ENCODE measurements at places on chromosomes 5 and 9. TPM values are rescaled to one million over a fixed set of nuclear protein-coding genes. Genes with fewer than 3 reads are reported as not detected.

DMRTA1 gene
- 4.3 TPM for total RNA-seq

CSF1R gene
- 0.88 TPM for total RNA-seq

DNA sequence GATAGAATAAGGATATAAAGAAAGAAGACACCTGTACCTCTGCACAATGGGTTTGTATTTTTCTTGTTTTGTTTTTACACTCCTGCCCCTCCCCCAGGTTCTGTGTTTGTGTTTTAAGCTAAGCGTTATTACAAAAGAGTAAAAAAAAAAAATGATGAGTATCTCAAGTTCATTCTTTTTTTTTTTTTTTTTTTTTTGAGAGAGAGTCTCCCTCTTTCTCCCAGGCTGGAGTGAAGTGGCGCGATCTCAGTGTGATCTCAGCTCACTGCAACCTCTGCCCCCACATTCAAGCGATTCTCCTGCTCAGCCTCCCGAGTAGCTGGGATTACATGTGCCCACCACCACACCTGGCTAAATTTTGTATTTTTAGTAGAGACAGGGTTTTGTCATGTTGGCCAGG, 29.4 kb upstream of the RAI14 start:
- no peak for DNase-seq

DNA sequence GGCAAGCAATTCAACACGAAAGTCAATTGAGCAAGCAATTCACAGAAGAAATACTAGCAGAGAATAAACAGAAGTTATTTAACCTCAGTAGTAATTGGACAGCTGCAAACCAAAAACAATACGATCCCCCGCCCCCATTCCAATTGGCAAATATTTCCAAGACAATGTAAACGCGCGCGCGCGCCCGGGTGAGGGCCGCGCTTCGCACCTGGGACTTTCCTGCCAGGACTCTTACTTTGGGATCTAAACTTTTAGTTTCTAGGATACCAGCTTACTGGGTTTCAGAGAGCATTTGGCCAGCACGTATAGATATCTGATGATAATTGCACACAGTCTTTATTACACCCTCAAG, 8.6 kb downstream of the RUFY1 start:
- no peak for DNase-seq

DNA sequence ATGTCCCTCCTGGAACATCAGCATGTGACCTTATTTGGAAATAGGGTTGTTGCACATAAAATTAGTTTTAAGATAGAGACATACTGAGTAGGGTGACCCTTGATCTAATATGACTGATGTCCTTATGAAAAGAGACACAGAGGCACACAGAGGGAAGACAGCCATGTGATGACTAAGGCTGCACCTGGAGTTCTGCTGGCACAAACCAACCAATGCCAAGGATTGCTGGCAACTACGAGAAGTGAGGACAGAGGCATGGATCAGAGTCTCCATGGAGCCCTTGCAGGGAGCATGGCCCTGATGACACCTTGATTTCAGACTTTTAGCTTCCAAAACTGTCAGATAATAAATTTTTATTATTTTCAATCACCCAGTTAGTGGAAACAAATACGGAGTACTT, 101.9 kb downstream of the FBXL7 start:
- DNase-seq: no peak

DNA sequence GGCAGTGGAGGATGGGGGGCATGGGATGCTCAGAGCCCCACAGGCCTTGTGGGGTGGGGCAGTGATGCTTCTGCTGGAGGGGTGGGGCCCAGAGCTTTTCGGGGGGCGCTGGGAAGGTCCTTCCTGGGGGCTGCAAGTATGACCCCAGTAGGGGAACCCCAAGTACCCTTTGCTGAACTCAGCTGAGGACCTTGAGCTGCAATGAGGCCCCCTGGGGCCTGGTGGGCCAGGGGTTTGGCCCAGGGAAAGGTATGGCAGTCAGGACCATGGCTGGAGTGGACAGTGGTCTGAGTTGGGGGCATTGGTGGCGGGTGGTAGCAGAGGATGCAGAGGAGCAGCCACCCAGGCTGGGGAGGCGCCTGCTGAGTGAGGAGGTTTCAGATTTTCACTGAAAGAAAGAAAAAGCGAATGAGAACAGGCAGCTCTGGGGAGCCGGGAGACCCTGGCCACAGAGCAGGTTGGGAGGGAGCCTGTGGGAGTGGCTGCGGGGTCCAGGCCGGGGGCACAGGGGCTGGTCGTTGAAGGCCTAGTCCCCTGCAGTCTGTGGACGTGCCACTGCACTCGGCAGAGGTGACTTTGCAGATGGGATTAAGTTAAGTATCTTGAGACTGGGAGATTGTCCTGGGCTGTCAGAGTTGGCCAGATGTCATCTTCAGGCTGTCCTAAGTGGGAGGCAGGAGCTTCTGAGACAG, 19.2 kb downstream of the WNK2 start:
- DNase-seq: peak; percentile 83

LURAP1L gene
- 88.3 TPM for total RNA-seq

GRCh38 chr9:110876929-110877328, 161.3 kb downstream of the LPAR1 start:
- DNase-seq: no peak

GRCh38 chr5:153399595-153399994, 90.9 kb upstream of the GRIA1 start:
- no peak for DNase-seq

DNA sequence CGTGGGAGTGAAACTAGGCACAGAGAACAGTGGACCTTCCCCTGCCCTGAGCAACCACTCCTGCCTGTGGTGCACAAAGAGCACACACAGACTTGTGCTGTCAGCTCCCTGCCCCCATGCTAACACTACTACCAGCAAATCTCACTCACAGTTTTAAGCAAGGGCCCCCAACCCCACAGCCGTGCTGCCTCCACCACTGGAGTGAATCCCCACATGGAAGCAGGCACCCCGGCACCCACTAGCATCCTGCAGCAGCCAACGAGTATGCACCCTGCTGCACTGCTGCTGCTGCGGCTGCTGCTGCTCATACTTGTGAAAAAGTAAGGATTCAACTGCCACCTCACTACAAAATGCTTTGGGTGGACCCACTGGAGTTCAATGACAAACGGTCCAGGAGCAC, 435.5 kb downstream of the SLCO4C1 start:
- DNase-seq: no peak

- DNase-seq: no peak
Observed at GRCh38 chr5:124996764-124997077, 250.3 kb upstream of the ZNF608 start.

- no peak for DNase-seq
Observed at GRCh38 chr9:97568461-97569275, 64.5 kb downstream of the TSTD2 start.

- no peak for DNase-seq
Observed at GRCh38 chr9:137902646-137903045, 25.1 kb downstream of the CACNA1B start.

HRCT1 gene
- 1.8 TPM for total RNA-seq

DNA sequence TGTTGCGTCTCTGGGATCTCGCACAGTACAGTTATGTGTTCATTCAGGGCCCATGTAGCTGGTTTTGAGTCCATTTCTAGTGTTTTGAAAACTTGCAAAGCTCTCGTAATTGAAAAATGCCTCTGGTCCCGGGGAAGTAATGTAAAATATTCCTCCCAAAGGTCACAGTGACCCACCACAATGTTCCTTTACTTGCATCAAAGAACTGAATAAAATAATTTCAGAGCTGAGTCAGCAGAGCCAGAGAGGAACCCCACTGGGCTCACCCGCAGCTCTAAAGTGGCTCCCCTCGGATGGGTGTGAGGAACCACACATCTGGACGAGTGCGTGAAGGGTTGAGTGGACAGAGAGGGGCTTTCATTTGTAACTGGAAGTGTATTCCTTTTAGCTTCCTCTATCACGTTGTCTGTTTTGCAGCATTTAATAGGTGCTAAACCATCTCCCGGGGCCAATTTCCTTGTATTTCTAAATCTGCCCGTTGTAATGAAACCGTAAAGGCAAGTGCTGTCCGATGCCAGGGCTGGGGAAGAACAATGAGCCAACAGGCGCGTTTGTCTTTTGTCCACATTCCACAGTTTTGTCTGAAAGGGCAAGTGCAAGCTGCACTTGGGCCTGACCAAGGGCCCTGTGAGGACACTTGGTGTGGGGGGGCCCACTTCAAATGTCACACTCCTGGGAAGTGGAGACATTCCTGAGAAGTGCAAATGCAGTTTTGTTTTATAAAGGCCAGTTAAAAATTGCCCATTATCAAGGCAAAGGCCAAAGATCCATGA, 29.9 kb downstream of the COL5A1 start:
- DNase-seq: no peak

CCDC192 gene
- not detected for total RNA-seq

RAPGEF1 gene
- total RNA-seq: 42.1 TPM

DNA sequence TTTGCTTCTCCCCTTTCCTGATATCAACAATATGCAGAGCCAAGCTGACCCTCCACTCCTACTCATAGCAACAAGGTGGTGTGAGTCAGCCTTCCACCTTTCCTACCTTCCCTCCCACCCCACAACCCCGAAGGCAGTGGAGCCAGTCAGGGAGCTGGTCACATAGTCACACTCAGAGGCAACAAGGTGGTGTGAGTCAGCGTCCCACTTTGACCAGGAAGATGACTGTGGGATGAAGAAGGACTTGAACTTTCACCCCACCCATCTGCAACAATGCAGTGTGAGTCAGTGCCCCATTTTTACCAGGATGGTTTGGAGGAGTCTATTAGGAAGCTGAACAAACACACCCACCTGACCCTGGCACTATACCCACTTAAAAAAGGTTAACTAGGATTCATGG, 30.1 kb upstream of the ZNF782 start:
- peak; percentile 73 for DNase-seq

PCDHGA5 gene
- 2.7 TPM for total RNA-seq

- peak; percentile 63 for DNase-seq
Observed at GRCh38 chr9:122342323-122343050, 28.3 kb upstream of the PTGS1 start.

SPATA31A1 gene
- not detected for total RNA-seq

FSTL4 gene
- not detected for total RNA-seq

GRCh38 chr9:132163876-132164603, 2.2 kb downstream of the NTNG2 start:
- DNase-seq: no peak

DNA sequence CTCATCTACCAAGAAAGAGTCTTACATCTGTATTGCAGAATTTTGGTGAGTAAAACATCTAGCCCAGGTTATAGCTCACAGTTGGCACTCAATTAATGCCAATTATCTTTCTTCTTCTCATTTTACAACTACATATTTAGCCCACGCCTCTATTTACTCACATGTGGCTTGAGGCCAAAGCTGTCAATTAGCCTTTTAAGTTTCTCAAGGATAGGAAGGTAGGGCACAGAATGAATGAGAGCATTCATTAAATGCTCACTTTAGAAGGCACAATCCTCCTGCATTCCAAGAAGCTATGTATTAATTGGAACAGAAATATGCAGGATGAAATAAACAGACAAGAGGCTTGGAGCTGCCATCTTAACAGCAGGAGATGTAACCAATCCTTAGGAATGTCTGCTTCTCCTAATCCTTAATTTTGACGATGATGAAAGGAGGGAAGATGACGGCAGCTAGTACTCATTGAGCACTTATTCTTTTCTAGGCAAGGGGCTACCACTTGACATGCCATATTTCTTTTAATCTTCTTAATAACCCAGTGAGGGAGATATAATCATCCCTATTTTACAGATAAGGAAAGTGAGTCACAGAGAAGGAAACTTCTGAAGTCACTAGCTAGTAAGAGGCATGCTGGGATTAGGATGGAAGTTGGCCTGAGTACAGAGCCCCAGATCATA, 30.8 kb upstream of the PANK3 start:
- DNase-seq: no peak

PCDHA1 gene
- total RNA-seq: not detected

MAT2B gene
- total RNA-seq: 46.7 TPM

GRCh38 chr5:88226881-88227450, 41.7 kb downstream of the TMEM161B start:
- no peak for DNase-seq

- no peak for DNase-seq
Observed at GRCh38 chr5:92562065-92562464, 1019.0 kb downstream of the NR2F1-AS1 start.

DNA sequence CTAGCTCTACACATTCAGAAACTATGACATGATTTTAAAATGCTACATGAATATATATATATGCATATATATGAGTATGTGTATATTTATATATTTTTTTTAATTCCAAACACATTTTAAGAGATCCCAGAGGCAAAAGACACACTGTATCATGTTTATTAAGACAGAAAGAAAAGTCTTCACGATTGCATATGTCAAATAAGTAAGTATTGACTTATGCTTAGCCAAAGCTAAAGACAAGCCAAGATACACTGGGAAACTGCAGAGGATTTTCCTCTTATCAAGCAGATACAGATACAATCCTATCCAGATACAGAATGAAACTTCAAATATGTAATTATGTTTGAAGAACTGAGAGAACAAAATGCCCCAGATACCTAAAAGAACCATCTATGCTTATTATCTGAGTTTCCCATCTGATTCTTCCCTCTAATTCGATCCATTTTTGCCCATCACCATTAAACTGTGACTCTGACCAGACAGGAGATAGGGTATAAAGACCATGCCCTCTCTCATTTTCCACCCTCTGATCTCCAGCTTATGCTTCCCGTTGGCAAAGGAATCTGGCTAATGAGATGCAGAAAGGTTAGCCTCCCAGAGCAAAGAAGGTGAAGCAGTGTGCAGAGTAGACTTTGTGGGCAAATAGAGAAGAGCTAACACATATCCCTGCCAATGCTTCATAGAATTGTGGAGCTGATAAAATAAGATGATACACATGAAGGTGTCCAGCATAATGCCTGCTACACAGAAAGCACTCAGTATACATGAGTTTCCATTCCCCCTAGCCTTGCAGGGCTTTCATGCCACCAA, 131.0 kb upstream of the TARS1 start:
- DNase-seq: no peak

ZNF658 gene
- total RNA-seq: 7.4 TPM

SPAG8 gene
- 2.2 TPM for total RNA-seq

ADGRV1 gene
- not detected for total RNA-seq

DNA sequence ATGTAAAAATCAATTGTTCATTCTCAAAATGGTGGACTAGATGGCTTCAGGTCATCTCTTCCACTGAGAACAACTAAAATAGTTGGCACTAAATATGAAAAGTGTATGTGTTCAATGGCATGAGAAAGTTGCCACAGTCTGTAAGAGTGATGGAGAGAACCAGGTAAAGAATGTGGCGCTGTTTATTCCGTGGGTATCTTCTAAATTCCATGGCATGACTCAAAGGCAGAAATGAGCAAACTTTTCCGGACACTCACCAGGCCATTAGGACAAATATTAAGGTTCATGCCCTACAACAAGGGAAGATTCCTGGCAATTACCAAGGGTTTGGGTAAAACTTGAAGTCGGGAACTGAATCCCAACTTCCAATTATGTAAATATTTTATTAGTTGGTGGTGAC, 825.4 kb upstream of the CDH6 start:
- DNase-seq: no peak
